ENCODE measurements at places on chromosomes 1 and 21.

GRCh38 chr1:169371404-169371803 is 3.4 kb downstream of the BLZF1 start:
- no peak for DNase-seq

DNA sequence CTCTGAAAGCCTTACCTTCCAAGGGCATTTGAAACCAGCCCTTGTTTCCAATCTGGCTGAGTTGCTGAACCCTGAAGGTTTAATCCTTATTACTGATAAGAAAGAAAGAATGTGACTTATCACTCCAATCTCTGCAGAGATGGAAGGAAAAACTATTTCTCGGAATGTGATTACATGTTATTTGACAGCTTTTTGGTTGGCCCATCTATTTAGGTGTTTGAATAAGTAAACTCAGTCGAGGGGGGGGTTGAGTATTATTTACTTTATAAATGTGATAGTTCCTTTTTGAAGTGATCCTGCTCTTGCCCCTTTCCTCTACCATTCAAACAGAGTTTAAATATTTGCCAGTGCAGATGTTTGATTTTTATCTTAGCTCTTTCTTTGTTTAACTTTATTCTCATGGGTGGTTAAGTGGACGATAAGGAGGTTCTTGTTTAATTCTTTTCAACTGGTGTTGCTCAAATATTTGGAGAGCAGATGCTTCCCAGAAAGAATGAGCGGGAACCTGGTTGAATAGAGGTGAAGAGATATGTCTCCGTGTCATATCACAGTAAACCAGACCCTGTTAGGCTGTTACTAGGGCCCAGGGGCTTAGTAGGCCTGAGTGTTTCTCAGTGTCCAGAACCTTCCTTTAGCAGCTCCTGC is 126.1 kb downstream of the CACHD1 start:
- DNase-seq, result no peak

DNA sequence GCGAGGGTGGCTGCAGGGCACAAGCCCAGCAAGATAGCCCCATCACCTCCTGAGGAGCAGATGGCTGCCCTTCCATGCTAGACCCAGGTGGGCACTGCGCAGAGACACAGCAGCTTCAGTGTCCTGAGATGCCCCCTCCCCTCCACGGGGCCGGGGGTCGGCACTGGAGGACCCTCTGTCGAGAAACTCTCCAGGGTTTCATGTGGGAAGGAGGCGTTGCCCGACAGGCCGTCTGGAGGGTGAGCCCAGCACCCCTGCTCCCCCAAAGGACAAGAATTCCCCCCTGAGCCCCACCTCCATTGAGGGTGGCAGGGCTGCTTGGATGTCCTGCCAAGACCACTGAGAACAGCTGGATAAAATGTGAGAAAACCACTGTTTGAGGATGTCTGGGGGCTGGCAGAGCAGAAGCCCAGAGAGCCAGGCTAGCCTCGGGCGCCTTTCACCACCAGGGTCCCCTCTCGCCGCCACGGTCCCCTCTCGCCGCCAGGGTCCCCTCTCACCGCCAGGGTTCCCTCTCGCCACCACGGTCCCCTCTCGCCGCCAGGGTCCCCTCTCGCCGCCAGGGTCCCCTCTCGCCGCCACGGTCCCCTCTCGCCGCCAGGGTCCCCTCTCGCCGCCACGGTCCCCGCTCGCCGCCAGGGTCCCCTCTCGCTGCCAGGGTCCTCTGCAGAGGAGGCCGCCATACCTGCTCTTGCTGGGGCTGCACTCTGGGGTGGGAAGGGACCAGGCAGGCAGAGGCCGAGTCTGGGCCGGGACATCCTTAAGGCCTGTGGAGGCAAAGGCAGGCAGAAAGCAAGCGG is 44.2 kb downstream of the SLC19A1 start:
- DNase-seq, result no peak

- no peak for DNase-seq
Observed at GRCh38 chr1:14245954-14246353, 352.5 kb upstream of the KAZN start.

- no peak for DNase-seq
Observed at GRCh38 chr1:157278383-157279137, 140.4 kb upstream of the ETV3 start.

DNA sequence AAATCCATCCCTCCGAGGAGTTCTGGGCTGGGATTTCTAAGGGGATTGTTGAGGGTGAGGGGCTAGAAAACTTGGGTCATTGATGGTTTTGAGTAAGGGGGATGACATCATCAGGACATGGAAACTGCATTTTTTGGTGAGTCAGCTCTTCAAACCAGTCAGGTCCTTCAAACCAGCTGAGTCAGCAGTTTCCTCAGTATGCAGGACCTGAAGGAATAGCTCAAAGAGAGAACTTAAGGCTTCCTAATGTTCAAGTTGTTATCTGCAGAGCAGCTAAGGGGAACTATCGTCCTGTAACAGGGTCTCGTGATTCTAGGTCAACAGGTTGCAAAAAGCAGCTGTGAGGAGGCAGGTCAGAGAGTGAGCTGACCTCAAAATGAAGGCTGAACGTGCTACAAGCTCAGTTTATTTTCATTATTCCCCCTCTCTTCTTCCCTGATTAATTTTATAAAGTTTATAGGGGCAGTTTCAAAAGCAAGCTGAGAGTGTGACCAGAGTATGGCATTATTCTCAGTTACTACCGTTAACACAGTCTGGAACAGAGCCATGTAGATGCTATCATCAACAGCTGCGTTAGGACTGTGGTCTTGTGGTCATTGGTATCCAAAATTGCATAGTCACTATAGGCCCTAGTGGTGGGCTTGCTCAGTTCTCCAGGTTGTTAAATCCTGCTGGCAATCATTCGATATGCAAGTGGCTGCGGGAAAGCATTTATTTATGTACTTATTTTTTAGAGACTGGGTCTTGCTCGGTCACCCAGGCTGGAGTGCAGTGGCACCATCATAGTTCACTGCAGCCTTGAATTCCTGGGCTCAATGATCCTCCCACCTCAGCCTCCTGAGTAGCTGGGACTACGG is 10.7 kb upstream of the SDC3 start:
- peak; percentile 66 for DNase-seq

GRCh38 chr1:69929308-69930057 is 275.9 kb downstream of the LRRC40 start:
- DNase-seq, result no peak
